ENCODE measurements at places on chromosomes 16 and 17.
A peak's percentile ranks its signal among the peaks of the same experiment; 100 is the strongest.

GRCh38 chr16:21990381-21990944 lies 10.5 kb downstream of the PDZD9 start:
- DNase-seq = no peak

DNA sequence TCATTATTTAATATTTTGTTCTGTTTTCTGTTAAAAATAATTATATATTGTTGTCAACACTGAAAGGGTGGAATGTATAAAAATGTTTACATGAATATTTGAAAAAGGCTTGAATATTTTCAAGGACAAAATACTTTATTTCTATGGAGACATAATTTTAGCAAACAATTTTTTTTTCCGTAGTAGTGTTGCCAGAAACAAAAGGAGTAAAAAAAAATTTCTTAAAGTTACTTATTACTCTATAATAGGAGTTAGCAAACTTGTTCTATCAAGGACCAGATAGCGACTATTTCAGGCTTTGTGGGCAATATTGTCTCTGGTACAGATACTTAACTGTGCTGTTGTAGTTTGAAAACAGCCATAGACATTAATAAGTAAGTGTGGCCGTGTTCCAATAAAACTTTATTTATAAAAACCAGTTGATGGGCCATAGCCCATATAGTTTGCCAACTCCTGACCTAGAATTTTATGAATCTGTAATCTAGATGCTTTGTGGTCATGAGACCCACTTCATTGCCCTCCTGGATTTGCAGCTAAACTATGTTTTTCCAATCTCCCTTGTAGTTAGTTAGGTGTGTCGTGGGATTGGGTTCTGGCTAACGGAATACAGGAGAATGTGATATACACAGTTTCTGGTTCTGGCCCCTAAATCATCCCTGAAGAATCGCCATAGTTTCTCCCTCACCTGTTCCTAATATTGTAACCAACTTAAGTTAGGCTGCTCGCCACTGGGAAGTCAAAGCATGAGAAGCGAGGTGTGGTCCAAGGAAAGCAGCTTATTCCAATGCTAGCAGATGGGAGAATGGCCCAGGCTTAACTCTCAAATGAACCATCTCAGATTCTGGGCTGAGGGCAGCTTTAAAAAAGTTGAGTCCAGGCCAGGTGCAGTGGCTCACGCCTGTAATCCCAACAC lies 153.6 kb downstream of the ABCA8 start:
- DNase-seq = no peak

- no peak for DNase-seq
These were observed 244.0 kb downstream of the TMEM114 start for GRCh38 chr16:8346294-8346693.

GRCh38 chr17:227078-227945 lies 45.9 kb upstream of the DOC2B start:
- no peak for DNase-seq

DNA sequence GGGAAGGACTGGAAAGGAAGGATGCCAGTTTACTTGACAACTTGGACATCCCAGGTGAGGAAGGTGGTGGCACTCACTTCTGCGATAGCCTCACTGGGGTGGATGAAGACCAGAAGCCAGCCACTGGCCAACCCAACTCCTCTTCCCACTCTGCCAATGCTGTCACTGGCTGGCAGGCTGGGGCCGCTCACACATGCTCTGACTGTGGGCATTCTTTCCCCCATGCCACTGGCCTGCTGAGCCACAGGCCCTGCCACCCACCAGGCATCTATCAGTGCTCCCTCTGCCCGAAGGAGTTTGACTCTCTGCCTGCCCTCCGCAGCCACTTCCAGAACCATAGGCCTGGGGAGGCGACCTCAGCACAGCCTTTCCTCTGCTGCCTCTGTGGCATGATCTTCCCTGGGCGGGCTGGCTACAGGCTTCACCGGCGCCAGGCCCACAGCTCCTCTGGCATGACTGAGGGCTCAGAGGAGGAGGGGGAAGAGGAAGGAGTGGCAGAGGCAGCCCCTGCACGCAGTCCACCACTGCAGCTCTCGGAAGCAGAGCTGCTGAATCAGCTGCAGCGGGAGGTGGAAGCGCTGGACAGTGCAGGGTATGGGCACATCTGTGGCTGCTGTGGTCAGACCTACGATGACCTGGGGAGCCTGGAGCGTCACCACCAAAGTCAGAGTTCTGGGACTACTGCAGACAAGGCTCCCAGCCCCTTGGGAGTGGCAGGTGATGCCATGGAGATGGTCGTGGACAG lies 4.5 kb downstream of the ZNF646 start:
- DNase-seq = no peak

GRCh38 chr16:86927699-86928098 lies 349.4 kb downstream of the FOXL1 start:
- DNase-seq = no peak

GRCh38 chr17:75558666-75559530 lies 28.7 kb upstream of the MYO15B start:
- DNase-seq = no peak

DNA sequence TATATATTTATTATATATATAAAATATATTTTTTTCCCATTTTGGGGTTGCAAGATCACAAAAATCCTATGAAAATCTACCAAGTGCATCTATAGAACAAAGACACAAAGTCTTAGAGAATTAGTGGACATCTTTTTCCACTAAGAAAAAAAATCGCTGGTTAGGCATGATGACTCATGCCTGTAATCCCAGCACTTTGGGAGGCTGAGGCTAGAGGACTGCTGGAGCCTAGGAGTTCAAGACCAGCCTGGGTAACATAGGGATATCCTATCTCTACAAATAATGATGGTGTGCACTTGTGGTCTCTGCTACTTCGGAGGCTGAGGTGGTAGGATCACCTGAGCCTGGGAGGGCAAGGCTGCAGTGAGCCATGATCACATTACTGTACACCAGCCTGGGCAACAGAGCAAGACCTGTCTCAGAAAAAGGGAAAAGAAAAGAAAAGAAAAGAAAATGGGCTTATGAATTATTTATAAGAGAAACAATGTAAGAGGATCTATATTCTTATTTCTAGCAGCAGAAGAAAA lies 185.1 kb upstream of the PSMD7 start:
- no peak for DNase-seq

GRCh38 chr17:50839591-50840310 lies 4.4 kb downstream of the WFIKKN2 start:
- no peak for DNase-seq

- DNase-seq = no peak
These were observed 47.2 kb downstream of the GPRC5B start for GRCh38 chr16:19837331-19837980.

DNA sequence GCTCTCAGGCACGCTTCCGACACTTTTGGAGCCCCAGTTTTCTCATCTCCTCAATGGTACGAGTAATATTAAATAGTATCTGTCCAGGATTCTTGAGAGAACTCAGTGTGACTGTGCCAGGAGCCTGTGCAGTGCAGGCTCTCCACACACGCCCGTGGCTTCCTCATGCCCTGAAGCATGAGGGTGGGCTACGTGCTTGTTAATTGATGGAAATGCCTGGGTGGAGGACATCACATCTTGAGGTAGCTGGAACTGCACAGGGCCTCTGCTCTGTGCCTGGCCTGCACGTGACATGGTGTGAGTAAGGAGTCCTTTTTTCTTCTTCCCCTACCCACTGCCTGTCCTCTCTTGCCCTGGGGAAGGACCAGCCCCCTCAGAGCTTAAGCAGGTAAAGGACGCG lies 43.1 kb upstream of the LHX1 start:
- DNase-seq = no peak

- no peak for DNase-seq
These were observed 28.4 kb upstream of the RBFOX1 start for GRCh38 chr16:7304279-7304678.

DNA sequence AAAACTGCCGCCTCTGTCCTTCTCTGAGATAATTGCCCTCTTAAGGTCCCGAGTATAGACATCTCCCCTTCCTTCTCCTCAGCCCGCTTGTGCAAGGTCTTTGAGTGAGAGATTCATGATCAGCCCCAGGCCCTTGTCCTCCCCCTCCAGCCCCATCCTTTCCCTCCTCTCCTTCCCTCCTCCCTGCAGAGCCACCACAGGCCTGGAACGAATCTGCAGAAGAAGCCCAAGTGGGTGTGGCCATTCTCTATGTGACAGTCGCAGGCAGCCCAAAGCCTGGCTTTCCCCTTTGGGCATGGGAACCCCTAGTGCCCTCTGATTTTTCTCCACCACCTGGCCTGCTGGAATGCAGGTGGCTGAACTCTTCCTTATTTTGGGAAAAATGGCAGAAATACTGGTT lies 7.2 kb upstream of the NDRG4 start:
- no peak for DNase-seq

- DNase-seq = no peak
These were observed 540 bp downstream of the NOXO1 start for GRCh38 chr16:1980770-1981087.

GRCh38 chr16:27701381-27701780 lies 151.4 kb downstream of the KATNIP start:
- no peak for DNase-seq

- DNase-seq = no peak
These were observed 1.8 kb upstream of the JMJD8 start for GRCh38 chr16:685967-686366.

- peak; percentile 56 for DNase-seq
These were observed 40.9 kb downstream of the TMEM235 start for GRCh38 chr17:78272181-78272913.

- DNase-seq = no peak
These were observed 35.0 kb downstream of the USP32 start for GRCh38 chr17:60356940-60357339.

- no peak for DNase-seq
These were observed 3.8 kb upstream of the CBFB start for GRCh38 chr16:67025210-67025550.

DNA sequence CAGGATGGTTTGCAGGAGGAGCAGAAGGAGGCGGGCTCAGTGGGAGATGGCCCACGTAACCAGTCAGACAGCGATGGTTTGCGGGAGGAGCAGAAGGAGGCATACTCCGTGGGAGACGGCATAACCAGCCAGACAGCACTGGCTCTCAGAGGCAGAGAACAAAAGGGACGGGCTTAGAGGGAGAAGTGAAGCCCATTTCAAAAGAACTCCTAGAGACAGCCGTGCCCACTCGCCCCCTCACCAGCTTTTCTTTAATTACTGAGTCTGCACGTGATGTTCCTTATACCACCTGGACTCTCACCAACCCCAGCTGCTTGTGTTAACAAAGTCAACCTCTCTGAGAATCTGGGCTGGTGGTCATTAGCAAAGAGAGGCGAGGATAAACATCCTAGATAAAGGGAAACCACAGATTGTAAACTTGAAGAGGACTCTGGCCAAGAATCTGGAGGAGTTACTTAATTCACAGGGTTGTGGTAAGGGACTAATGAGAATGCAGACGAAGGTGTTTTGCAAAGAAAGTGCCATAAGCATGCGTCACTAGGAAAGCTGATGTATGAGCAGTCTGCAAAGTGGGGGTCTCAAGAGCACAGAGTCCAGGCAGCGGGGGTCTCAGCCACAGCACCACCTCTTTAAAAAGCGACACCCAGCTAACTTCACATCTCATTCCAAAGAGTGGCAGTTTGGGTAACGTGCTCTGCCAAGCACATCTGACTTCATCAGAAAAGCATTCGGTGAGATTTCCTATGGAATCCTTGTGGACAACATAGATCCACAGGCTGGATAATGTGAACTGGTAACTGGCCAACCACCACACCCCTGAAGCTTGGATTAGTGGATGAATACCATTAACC lies 51.7 kb downstream of the NXN start:
- no peak for DNase-seq

GRCh38 chr17:33980193-33980592 lies 274.9 kb upstream of the CCL2 start:
- DNase-seq = no peak

GRCh38 chr16:53892155-53892554 lies 188.2 kb downstream of the FTO start:
- DNase-seq = peak; percentile 28

- no peak for DNase-seq
These were observed 166.4 kb downstream of the C16orf95 start for GRCh38 chr16:87150681-87151280.

GRCh38 chr16:13110124-13110796 lies 208.9 kb downstream of the SHISA9 start:
- no peak for DNase-seq

- no peak for DNase-seq
These were observed 10.5 kb upstream of the KRT38 start for GRCh38 chr17:41451154-41451728.

DNA sequence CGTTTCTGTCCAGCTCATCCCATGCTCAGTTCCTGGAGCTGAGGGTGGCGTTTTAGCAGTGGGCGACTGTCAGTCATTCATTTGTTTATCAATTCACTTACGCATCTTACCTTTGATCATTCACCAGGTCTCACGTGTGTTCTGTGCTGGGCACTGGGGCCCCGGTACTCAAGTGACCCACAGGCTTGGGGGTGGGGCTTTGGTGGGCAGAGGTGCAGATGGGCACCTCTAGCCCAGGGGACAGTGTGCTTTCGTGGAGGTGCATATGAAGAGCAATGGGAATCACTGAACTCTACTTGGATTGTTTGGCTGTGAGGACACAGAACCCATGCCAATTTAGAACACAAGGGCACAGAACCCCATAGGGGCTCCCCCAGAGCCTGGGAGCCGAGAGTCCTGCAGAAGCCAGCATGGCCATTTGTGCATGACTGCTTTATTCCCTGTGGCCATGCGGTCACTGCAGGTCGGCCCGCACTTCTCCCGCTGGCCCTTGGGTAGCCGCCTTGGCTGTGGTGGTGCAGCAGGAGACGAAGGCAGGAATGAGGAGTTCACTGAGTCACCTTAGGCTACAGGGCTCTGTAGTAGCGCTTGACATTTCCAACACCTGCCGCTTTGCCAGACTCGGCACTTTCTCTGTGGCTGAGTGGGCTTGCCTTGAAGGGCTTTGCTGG lies 144.6 kb downstream of the SNX29 start:
- DNase-seq = no peak

- no peak for DNase-seq
These were observed 11.9 kb downstream of the SCGB1C2 start for GRCh38 chr17:149231-149630.

DNA sequence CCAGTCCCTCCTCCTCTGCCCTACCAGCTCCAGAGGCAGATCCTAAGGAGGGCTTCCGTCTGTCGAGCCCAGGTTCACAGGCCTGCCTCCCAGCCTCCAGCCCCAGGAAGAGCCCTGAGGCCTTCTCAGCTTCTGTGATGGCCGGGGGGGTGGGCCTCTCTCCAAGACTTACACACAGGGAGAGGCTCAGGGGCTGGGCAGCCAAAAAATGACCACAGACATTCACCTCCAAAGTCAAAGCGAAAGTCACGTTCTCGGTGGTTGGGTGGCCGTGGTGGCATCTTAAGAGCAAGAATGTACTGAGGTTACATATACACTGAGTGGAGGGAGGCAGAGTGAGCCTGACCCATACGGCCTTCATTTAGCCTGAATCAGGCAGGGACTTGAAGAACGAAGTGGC lies 119.1 kb downstream of the CCDC182 start:
- no peak for DNase-seq

- no peak for DNase-seq
These were observed 997 bp upstream of the CDH11 start for GRCh38 chr16:65122724-65123395.

GRCh38 chr17:63998721-63999679 lies 849 bp downstream of the PRR29 start:
- no peak for DNase-seq

GRCh38 chr16:12791340-12791739 lies 12.3 kb downstream of the CPPED1 start:
- no peak for DNase-seq

GRCh38 chr16:9225527-9226316 lies 134.3 kb downstream of the HAPSTR1 start:
- no peak for DNase-seq

GRCh38 chr16:50573947-50574744 lies 25.9 kb downstream of the NKD1 start:
- DNase-seq = no peak
